ENCODE measurements at places on chromosomes 3 and 15.

DNA sequence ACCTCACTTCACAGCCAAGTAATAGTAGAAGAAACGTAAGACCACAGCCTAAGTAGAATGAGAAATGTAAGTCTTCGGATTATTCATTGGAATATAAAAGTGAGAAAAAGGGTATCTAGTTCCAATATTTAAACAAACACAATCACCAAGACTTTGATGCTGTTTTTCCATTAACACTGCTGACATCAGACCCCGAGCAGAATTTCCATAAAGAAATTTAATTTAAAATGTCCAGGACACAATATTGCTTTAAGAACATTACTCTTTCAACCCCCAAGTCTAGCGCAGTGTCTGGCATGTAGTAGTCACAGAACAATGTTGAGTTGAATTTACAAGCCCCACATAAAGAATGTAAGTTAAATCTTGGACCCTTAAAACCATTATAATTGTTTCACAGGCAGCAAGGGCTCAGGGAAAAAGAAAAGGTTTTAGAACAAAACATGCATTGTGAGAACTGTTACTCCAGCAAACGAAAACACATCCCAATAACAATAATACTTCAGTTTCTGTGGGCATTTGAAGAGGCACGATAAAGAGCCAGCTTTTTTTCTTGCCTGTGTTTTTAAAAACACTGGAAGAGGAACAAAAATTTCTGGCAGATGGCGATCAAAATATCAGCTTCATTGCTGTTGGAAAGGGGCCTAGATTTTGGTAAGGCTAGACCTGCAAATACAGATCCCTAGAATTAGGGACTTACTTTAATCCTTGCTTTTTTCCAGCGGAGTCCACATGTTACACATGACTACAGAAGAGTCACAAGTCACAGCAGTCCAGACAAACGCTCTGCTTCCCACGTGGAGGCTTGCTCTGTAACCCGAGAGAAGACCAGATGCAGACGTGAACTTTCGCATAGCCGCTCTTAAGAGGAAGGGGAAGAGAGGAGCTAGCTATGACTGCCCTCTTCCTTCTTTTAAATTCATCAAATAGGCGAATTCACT lies 77.9 kb upstream of the IGSF10 start:
- DNase-seq, result no peak

DNA sequence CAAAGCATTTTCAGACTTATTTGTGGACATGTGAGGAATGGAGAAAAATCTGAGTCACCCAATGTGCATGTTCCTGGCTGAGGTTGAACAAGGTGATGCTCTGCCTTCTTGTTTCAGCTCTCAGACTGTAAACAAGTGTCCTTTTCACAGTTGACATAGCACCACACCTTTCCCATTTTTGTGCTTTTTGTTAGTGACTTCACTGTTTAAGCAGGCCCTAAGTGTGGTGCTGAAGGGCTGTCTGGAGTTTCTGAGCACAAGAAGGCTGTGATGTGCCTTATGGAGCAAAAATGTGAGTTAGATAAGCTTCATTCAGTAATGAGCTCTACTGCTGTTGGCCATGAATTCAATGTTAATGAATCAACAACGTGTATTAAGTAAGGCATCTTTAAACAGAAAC lies 20.4 kb downstream of the ABI3BP start:
- no peak for DNase-seq

GRCh38 chr3:89217148-89217685 lies 109.8 kb downstream of the EPHA3 start:
- DNase-seq, result no peak

- DNase-seq, result no peak
These were observed 315.7 kb upstream of the GADL1 start for GRCh38 chr3:31210068-31210645.

- DNase-seq, result no peak
These were observed 111.6 kb downstream of the RAB11A start for GRCh38 chr15:65980824-65981456.

- no peak for DNase-seq
These were observed 11.8 kb downstream of the OXSR1 start for GRCh38 chr3:38177181-38177580.

DNA sequence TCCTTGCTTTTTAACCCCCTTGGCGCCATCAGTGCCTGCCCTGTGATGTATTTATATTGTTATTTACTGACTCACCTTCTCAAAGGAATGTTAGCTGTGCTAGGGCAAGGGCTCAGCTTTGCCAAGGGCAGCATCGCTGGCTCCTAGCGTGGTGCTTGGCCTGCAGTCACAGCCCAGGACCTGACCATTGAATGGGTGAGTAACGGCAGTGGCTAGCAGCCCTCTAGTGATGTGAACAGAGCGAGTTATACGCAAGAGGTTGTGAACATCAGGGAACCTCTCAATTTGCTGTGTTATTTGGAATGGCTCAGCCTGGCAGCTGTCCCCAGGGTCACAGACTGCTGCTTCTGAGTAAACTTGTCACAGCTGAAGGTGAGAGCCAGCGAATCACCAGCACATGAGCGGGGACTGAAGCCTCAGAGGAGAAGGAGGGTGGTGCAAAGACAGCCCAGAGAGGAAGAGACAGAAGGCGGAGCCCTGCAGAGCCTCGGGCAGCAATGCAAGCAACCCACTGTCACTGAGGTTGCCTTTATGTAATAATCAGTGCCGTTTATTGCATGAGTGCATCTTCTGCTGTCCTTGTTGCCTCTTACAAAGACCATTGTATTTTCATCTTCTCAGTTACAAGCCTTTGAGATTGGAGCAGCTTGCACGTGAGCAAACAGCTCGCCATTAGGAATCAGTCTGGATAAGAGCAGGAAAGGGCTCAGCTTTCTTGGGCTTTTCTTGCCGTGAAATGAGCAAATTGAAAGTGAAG lies 158.3 kb downstream of the SLCO3A1 start:
- DNase-seq, result no peak

DNA sequence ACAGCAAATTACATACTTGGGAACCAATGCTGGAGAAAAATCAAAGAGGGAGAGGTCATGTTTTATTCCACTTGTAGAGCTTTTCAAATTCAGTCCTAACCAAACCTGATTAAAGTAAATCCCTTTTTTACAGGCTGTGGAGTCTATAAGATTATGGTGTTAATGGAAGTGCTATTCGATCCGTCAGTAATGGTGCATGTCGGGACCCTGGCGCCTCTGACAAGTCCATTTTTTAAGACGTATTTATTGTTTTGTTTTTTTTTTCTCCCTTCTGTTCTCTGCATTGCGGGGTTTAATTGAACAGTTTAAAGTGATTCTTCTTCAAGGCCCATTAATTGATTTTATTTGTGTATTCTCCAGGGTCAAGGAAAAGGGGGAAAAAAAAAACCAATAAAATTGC lies 725.9 kb downstream of the TUSC7 start:
- DNase-seq, result no peak

- no peak for DNase-seq
These were observed 2.4 kb upstream of the SKIC8 start for GRCh38 chr15:78301828-78302227.

GRCh38 chr3:39752019-39752637 lies 57.3 kb upstream of the MYRIP start:
- DNase-seq, result no peak

DNA sequence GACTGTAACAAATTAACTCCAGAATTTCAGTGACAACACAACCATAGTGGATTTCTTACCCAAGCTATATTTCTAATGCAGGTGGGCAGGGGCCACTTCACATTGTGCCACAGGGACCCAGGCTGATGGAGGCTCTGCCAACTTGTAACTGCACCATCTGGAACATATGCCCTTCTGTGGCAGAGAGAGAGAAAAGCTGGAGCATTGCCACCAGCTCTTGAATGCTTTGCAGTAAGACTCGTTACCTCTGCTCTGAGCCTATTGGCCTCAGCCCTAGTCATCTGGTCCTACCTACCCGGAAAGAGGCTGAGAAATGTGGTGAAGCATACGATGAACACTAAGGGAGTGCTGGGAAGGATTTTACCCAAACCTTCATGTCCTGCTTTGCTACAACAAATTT lies 587.1 kb downstream of the ZNF385D start:
- DNase-seq, result no peak

DNA sequence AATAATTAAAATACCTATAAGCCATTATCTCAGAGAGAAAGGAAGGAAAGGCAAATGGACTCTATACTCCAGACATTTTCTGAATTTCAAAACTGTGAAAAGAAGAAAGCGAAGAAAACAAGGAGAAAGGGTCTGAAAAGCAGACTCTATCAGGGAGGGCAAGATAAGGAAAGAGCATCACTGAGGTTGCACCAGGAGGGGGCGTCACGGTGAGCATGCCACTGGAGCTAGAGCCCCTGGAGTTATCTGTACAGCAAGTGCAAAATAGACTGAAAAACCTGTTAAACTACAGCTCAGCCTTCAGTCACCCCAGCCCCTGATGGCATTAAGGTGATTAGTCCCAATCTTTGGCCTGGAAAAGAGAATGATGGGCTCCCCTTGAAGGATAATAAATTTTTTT lies 514.3 kb downstream of the GABRG3 start:
- DNase-seq, result no peak

DNA sequence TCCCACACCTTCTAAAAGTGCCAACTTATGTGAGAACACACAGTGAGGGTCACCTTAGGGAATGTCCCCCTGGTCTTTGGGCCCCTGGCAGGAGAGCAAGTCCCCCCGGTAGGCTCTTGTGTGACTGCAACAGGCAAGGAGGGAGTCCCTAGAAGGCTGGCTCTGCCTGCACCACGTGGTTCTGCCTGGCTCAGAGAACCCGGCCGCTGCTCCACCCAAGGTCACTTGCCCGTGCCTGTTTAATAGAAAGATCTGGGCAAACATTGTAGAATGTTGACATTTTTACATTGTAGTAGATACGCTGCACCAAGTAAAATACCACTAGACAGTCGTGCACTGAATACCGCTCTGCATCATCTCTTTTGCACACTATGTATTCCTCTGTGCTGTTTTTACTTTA lies 21.9 kb downstream of the GABRA5 start:
- DNase-seq, result no peak

- no peak for DNase-seq
These were observed 234.1 kb downstream of the CACNA2D3 start for GRCh38 chr3:54356261-54357045.

- DNase-seq, result no peak
These were observed 292.9 kb downstream of the ZIC4 start for GRCh38 chr3:147113293-147114044.

GRCh38 chr3:32146746-32147211 lies 40.4 kb downstream of the GPD1L start:
- DNase-seq, result no peak

GRCh38 chr3:161893972-161894371 lies 397.4 kb downstream of the OTOL1 start:
- no peak for DNase-seq

DNA sequence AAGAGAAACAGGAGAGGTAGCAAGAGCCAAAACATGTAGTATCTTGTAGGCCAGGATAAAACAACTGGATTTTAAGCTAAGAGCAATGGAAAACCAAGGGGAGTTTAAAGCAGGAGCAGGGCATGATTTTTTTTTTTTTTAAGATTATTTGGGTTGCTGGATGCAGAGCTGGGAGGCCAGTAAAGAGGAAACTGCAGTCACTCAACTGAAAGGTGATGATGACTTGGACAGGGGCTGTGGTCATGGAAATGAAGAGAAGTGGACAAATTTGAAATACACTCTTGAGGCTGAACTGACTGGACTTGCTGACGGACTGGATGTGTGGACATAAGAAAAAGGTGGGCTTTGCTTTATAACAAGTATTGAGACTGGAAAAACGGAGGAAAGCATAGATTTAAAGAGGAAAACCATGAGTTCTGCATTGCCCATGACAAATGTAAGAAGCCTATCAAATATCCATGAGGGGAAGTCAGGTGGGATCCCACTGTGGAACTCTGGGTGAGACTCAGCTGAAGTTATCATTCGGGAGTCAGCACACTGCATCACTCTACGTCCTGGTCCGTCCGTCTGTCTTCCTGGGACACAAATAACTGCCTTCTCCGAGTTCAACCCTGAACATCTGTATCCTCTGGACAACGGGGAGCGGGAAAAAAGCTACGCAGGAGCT lies 688 bp downstream of the XPC start:
- no peak for DNase-seq

GRCh38 chr3:102183186-102183585 lies 251.6 kb upstream of the ZPLD1 start:
- no peak for DNase-seq

DNA sequence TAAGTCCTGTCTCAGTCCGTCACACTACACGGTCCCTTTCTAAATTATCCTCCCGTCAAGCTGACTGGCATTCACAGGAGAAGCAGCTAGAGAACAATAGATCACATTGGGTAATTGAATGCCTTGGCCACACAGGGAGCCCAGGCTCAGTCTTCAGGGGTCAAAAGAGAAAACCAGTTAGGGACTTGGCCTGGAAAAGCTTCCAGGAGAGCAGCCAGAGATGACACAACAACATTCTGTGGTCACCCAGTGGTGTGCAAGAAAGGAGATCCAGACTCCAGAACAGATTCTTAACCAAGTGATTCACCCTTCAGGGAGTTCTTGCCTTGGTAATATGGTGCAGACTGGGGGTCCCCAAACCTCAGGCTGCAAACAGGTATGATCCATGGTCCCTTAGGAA lies 15.9 kb downstream of the ARHGAP31 start:
- no peak for DNase-seq

GRCh38 chr15:77179541-77179998 lies 108.7 kb upstream of the TSPAN3 start:
- DNase-seq, result no peak

GRCh38 chr15:82298520-82298919 lies 35.9 kb downstream of the SAXO2 start:
- DNase-seq, result no peak

GRCh38 chr3:155370764-155371503 lies 77.5 kb upstream of the STRIT1 start:
- no peak for DNase-seq

DNA sequence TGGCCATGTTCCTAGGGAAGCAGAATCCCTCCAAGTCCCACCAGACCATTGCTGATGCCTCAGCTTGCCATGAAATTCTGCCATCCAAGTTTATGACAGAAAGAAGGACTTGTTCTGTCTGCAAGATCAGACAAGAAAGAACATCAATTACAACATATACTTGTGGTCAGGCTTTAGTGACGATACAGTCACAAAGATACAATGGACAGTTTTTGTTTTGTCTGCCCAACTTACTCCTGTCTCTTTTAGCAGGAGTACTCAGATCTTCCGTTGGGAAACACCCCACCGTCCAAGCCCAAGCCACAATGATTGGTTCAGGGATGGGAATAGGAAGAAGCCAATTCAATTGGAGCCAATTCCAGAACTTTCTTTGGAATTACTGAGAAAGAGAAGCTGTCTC lies 15.7 kb downstream of the KLHL6 start:
- no peak for DNase-seq

GRCh38 chr3:123361071-123361470 lies 87.8 kb downstream of the ADCY5 start:
- no peak for DNase-seq

- no peak for DNase-seq
These were observed 38.2 kb upstream of the FAM174B start for GRCh38 chr15:92693691-92694331.

All from stimulated activated CD8-positive, alpha-beta memory T cell treated with anti-CD3 and anti-CD28 coated beads, Interleukin-7, amount 100 ng/mL, for 1 hour (primary cell).